ENCODE measurements at places on chromosomes 13 and 19. TPM values are rescaled to one million over a fixed set of nuclear protein-coding genes. Genes with fewer than 3 reads are reported as not detected.

Gene PRKCSH
- total RNA-seq, result 106 TPM

Gene CYP2A6
- total RNA-seq, result not detected

Gene COMP
- 1.3 TPM for total RNA-seq

Gene LGALS7B
- total RNA-seq, result 1.0 TPM

Gene ZFP28
- 6.6 TPM for total RNA-seq

Gene TDRD3
- 18.3 TPM for total RNA-seq

Gene CDC42EP5
- 16.1 TPM for total RNA-seq

Gene SLC39A3
- 32.4 TPM for total RNA-seq

Gene MBD3
- total RNA-seq, result 83.3 TPM

Gene RGS9BP
- 0.28 TPM for total RNA-seq

Gene ZNF805
- total RNA-seq, result 35.5 TPM

Gene EXOSC5
- total RNA-seq, result 8.0 TPM

Gene PSG1
- total RNA-seq, result 0.09 TPM

Gene ZBTB32
- total RNA-seq, result not detected

Gene SKA3
- total RNA-seq, result 2.3 TPM

Gene GPR183
- not detected for total RNA-seq

Gene LILRA5
- total RNA-seq, result not detected

Gene RNF17
- not detected for total RNA-seq

Gene RYR1
- under 0.01 TPM for total RNA-seq

Gene ZNF415
- 13.7 TPM for total RNA-seq

Gene C1QTNF9B
- 0.28 TPM for total RNA-seq

Gene EHD2
- 133 TPM for total RNA-seq

Gene ERICH6B
- not detected for total RNA-seq

Gene LDLR
- total RNA-seq, result 268 TPM

Gene FCGBP
- total RNA-seq, result 0.14 TPM

Gene SCN1B
- 8.1 TPM for total RNA-seq

Gene KCNJ14
- total RNA-seq, result 0.28 TPM

Gene RAB3A
- total RNA-seq, result 3.1 TPM

Gene LIPE
- 2.4 TPM for total RNA-seq

Gene NOVA2
- under 0.01 TPM for total RNA-seq

Gene DMKN
- 4.0 TPM for total RNA-seq

Gene RGCC
- total RNA-seq, result 3.1 TPM

Gene QPCTL
- total RNA-seq, result 19.1 TPM

Gene CYP2F1
- not detected for total RNA-seq

Gene NXNL1
- not detected for total RNA-seq

Gene AP1M2
- not detected for total RNA-seq

Gene TEX101
- not detected for total RNA-seq

Gene NLRP5
- total RNA-seq, result not detected

Gene SIGLEC5
- not detected for total RNA-seq

Gene ZNF837
- 1.4 TPM for total RNA-seq

Gene KCNRG
- 7.7 TPM for total RNA-seq

Gene TRPC4
- total RNA-seq, result 3.1 TPM

Gene RXFP2
- not detected for total RNA-seq

Gene KRTDAP
- total RNA-seq, result not detected

Gene MARK4
- total RNA-seq, result 11.9 TPM

Gene TIMM29
- total RNA-seq, result 22.8 TPM

Gene ZNF790
- 8.7 TPM for total RNA-seq

Gene GZMM
- total RNA-seq, result not detected

Gene RUBCNL
- 0.55 TPM for total RNA-seq

Gene CGB1
- total RNA-seq, result not detected

Gene IRS2
- total RNA-seq, result 3.0 TPM

Gene IFNL1
- total RNA-seq, result not detected

Gene NPAS1
- total RNA-seq, result 0.28 TPM

Gene ZNF135
- 5.0 TPM for total RNA-seq

Gene SGCG
- 12.5 TPM for total RNA-seq

Gene ZNF471
- 4.7 TPM for total RNA-seq

Measured in smooth muscle cell of bladder (primary cell).